ENCODE measurements at places on chromosomes 4 and X. TPM values are rescaled to one million over a fixed set of nuclear protein-coding genes. Genes with fewer than 3 reads are reported as not detected.

GRCh38 chrX:27399146-27399456 is 64.0 kb downstream of the PPP4R3C start:
- DNase-seq = no peak

UTP3 gene
- polyA plus RNA-seq = 13.4 TPM

SHROOM4 gene
- polyA plus RNA-seq = 1.6 TPM

GAGE1 gene
- not detected for polyA plus RNA-seq

DNA sequence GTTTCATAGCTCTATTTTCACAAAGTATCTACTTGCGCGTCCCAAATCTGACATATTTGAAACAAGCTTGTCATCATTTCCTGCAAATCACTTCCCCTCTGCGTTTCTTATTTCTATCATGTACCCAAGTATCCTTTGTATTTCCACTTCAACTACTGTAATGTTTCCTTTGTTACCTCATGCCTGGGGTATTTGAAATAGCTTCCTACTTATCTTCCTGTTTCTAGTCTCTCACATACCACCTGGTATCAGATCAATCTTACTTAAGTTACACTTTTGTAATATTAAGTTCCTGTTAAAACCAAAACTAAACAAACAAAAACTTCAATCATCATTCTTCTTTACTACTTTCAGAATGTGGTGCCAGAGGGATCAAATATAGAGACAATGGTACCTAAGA is 93.6 kb upstream of the SMAD1 start:
- DNase-seq = no peak

- peak; percentile 61 for DNase-seq
These were observed 54.4 kb upstream of the HGFAC start for GRCh38 chr4:3387154-3387942.

- no peak for DNase-seq
These were observed 150.0 kb upstream of the HPGD start for GRCh38 chr4:174672276-174672675.

CFAP99 gene
- polyA plus RNA-seq = not detected

- no peak for DNase-seq
These were observed 87.7 kb upstream of the LSM6 start for GRCh38 chr4:146087856-146088255.

- DNase-seq = peak; percentile 90
These were observed 2.1 kb upstream of the FAT1 start for GRCh38 chr4:186725469-186726425.

GRCh38 chr4:187268940-187269339 is 545.3 kb upstream of the FAT1 start:
- DNase-seq = no peak

RADX gene
- polyA plus RNA-seq = 0.92 TPM

- DNase-seq = no peak
These were observed 16.1 kb upstream of the ATP8A1 start for GRCh38 chr4:42673082-42673425.

S100P gene
- polyA plus RNA-seq = 488 TPM

GRCh38 chr4:113707048-113707447 is 54.5 kb downstream of the CAMK2D start:
- no peak for DNase-seq

ODAPH gene
- polyA plus RNA-seq = not detected

SLC34A2 gene
- polyA plus RNA-seq = 0.03 TPM

DNA sequence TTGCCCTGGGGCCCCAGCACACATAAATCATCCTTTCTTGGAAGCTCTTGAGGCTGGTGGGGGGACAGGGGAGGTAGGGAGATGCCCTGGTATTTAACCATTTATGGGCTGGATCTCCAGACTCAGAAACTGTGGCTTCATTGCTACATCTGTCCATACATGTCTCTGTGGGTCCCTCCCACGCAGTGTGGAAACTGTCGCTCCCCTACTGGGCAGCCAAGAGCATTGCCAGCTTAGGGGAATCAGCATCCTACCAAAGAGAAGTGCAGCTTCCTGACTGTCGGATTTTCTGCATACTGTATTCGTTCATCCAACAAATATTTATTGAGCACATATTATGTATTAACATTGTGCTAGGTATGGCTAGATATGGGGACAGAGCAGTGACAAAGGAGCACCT is 3.7 kb downstream of the GRIPAP1 start:
- no peak for DNase-seq

All from sigmoid colon (tissue), 7 donors.